NCI-H187 treated with DMSO at 0.1 percent for 48 hours (cell line): ENCODE measurements at places on chromosomes 7 and 10.
A peak's percentile ranks its signal among the peaks of the same experiment; 100 is the strongest.

GRCh38 chr10:26931223-26931622 is 70.5 kb upstream of the ABI1 start:
- DNase-seq, result no peak

- peak; percentile 28 for DNase-seq
Observed at GRCh38 chr7:82605247-82605864, 161.8 kb upstream of the CACNA2D1 start.

DNA sequence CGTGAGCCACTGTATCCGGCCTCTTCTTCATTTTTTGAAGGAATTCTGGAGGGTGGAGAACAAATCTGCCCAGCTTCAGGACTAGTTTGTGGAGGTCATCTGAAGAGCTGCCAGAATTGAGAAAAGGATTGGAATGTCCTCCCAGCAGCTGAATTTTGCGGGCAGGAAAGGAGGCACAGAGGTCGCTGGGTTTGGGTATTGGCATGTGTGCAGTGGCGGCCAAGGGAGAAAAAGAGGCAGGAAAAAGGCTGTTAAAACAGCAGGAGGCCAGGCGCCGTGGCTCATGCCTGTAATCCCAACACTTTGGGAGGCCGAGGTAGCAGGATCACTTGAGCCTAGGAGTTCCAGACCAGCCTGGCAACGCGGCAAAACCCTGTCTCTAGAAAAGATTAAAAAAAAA is 80.4 kb downstream of the HIP1 start:
- no peak for DNase-seq

DNA sequence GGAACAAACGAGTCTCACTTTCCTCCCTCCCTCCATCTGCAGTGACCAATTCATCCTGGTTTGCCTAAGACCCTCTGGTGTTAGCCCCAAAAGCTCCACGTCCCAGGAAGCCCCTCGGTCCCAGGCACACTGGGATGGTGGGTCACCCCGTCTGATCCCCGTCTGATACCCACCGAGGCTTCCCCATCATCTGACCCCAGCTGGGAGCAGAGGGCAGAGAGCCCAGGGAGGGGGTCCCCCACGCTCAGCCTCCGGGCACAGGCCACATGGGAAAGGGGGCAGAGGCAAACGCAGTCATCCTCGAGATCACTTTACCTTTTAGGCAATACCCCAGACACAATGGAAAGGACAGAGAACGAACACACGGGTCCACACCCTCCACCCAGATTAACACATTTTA is 291.6 kb upstream of the PPP2R2D start:
- no peak for DNase-seq

- no peak for DNase-seq
Observed at GRCh38 chr10:26445411-26446031, 7.4 kb downstream of the APBB1IP start.

- DNase-seq, result no peak
Observed at GRCh38 chr7:111091593-111092358, 849 bp downstream of the LRRN3 start.

GRCh38 chr10:25398680-25399079 is 223.9 kb downstream of the GPR158 start:
- no peak for DNase-seq
